ENCODE measurements at places on chromosomes 6 and 20.

DNA sequence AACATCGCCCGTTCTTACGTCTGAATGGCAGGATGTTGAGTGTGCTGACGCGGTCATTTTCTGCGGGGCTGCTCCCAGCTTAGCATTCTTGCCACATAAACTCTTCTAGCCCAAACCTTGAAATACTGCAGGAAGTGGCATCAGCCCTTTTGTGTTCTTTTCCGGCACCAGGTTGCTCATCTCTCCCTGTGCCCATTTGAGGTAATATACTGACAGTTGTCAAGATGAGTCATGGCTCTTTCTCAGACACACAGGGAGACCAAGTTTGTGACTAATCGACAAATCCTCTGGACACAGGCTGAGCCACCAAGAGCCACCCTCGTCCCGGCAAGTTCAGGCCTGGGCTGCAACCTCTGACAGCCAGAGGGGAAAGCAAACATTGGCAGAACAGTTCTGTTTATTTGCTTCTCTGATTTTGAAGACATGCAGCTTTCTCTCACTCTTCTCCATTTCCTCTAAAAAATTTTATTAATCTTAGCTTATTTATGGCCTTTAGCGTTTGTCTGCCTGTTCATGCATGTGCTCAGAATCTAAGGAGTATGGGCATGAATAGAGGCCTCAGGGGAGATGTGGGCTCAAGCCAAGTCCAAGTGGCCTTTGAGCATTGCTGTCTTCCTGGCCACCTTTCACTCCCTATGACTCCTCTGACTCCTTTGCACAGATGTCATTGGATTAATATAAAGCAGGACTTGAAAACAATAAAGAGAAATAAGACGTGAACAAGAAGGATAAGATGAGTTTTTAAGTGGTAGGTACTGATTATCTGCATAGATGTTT is 328.2 kb upstream of the JAG1 start:
- DNase-seq: no peak

GRCh38 chr6:135226537-135226936 is 45.4 kb downstream of the MYB start:
- DNase-seq: no peak

DNA sequence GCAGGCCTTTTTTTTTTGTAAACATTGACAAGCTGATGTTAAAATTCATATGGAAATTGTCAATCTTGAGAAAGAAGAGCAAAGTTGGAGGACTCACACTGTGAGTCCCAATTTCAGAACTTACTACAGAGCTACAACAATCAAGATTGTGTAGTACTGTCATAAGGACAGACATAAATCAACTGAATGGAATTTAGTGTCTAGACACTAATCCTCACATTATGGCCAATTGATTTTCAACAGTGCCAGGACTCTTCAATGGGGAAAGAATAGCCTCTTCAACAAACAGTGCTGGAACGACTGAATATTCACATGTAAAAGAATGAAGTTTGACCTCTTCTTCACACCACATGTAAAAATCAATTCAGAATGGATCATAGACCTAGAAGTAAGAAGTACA is 60.8 kb downstream of the TGM2 start:
- no peak for DNase-seq

GRCh38 chr6:87803791-87804190 is 101.8 kb upstream of the AKIRIN2 start:
- no peak for DNase-seq

DNA sequence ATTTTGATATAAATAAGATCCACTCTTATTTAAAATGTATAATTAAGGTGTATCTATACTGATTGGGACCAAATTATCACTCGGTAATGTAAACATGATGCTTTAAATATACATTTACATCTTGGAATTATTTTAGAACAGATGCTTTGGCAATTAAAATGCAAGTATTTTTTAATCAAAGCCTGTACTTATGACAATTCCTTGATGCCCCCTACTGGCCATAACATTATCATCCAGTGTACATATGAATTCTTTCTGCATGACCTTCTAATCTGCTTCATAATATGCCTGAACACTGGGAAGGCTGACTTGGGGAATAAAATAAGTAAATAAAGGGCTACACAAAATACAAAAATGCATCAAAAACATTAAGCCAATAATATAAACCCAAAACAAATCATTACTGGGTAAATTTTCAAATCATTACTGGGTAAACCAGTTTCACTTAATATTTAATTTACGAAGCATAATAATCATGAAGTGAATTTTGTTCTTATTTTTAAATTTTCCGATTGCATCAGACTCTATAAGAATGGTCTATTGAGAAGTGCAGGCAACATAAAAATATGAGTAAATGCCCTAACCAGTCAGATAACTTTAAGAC is 65.1 kb downstream of the CGA start:
- DNase-seq: peak; percentile 55

DNA sequence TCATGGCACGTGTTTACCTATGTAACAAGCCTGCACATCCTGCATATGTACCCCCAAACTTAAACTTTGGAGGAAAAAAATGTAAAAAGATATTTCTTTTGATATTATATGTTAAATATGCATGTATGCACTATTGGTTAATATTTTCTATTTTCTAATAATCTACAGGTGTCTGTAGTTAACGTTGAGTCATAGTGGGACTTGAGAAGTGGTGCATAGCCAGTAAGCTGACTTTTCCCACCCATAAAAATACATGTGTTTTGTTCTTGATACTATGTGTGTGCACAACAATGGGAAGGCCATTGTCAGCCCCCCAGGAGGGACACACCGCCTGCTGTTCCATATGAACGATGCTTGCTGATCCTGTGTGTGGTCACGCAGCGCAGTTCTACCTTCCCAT is 49.1 kb downstream of the FAM120B start:
- DNase-seq: no peak

GRCh38 chr20:32052090-32052777 is at the start of gene HCK:
Gene HCK, plus strand, starts transcription at chr20:32052242.
- DNase-seq: no peak

DNA sequence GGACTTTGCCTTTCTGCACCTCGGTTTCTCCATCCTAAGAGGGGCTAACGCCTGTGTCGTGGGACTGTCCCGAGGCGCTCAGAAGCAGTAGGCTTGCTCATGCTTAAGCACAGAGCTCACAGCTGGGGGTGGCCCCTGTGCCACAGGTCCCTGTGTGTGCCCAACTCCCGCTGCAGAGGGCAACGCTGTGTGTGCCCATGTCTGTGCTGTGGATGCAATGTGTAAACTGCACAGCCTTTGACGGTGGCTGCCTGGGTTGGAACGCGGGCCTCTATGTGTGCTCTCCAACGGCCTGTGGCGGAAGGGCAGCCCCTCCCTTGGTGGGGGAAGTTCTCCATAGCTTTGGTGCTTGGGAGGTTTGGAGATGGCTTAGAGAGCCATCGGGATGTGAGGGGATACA is 10.7 kb upstream of the GATA5 start:
- no peak for DNase-seq

Data from NCI-H526 treated with DMSO at 0.1 percent for 48 hours (cell line).